ENCODE measurements at places on chromosomes 3 and 15.

DNA sequence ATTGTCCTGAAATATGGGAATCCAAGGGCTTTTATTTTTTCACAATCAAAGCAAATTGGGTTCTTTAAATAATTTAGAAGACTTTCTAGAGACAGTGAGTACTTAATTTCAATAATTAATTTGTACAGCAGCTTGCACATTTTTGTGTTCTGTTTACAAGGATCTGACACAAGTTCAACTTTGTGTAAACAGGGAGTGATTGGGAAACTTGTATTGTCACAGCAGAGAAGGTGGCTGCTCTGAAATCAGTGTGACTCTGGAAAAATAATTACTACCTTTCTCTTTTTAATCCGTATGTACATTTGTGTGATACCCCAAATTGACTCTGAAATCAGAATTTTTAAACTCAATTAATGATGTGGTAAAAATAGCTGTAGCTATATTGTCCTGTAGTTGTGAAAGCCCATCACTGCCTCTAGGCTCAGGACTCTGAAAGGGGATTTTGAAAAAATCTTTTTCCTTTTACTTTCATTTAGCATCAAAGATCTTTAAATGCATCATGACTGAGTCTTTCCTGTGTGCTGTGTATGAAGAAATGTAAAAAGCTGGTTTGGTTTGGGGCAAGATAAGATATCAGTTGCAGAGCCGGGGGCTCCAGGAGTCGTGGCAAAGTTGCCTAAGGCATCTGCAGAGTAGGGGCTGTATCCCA is 45.1 kb downstream of the MFSD1 start:
- no peak for DNase-seq

GRCh38 chr3:129942296-129942695 is 32.2 kb upstream of the TRH start:
- DNase-seq = no peak

DNA sequence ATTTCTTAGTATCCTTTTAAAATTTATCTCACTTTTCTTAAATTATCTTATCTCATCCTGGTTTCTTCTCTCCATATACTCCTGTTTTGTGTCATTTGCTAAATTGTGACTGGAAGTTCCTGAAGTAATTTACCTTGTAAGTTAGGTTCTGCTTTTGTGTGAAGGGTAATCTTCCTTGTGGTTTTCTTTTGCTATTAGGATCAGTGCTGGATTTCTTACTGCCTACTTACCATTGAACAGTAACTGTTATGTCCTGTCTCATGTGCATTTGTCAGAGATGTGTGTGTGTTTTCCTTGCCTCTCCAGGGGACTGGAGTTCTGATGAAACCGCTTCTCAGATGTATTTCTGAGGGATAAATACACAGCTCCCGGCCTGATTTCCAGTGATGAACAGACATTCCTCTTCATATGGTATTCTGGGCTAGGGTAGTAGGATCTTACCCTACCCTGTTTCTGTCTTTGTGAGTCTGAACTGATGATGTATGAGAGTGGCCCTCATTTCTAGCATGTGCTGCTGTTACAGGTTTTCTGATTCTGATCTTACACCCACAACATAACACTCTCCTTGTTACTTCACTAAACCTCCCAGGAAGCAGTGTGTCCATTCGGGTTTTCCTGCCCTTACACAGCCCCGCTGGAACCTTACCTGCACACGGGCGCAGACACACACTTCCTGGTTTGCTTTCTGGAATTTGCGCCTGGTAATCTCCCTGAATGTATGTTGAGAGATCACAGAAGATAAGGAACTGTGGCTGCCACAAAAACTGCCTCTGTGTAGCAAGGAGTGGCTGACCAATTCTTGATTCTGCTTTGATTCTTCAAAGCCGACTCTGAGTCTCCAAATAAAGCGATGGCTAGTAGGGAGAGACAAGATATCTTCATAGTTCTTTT is 14.7 kb downstream of the PAK2 start:
- DNase-seq = no peak

- DNase-seq = no peak
These were observed 10.8 kb downstream of the RAD54L2 start for GRCh38 chr3:51549311-51549710.

DNA sequence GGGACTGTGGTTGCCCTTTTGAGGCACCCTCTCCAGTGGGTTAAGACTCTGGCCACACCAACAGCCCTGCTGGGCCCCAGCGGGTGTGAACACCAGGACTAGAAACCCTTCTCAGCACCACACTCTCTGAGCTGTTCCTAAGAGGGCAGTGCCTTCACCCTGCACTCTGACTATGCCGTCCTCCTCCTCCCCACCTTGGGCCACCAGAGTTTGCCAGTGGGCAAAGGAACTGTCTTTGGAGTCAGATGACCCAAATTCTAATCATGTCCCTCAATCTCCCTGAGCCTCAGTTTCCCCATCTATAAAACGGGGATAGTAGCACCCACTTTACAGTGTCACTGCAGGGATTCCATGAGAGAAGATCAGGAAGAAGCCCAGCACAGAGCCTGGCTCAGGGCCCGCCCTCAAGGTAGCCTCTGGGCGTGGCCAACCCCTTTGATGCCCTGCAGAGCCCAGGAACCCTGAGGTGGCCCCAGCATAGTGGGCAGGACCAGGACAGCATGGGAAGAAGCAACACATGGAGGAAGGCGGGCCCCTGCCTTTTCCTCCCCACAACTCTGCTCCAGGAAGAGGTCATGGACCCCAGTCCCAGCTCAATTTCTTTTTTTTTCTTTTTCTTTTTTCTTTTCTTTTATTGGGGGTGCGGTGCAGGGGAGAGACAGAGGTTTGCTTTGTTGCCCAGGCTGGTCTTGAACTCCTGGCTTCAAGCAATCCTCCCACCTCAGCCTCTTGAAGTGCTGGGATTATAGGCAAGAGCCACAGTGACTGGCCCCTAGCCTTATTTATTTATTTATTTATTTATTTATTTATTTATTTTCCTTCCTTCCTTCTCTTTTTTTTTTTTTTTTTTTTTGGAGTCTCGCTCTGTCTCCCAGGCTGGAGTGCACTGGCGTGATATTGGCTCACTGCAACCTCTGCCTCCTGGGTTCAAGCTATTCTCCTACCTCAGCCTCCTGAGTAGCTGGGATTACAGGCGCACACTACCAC is 115.7 kb upstream of the LINGO1 start:
- no peak for DNase-seq

DNA sequence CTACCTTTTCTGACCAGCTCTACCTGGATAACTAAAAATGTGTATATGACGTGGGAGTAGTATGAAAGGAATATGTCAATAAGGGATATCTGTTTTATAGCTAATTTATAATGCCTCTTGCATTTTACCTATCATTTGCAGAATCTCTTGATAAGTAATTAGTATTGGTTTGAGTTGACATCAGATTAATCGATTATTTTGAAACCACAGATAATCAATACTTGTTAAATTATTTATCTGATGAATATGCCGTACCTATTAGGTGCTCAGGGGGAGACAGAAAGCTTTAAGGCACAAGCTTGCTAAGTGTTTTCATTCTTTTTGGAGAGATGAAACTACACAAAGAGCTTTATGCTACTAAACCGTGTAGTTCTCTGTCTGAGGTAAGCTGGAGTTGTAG is 24.3 kb downstream of the NR1D2 start:
- DNase-seq = no peak

DNA sequence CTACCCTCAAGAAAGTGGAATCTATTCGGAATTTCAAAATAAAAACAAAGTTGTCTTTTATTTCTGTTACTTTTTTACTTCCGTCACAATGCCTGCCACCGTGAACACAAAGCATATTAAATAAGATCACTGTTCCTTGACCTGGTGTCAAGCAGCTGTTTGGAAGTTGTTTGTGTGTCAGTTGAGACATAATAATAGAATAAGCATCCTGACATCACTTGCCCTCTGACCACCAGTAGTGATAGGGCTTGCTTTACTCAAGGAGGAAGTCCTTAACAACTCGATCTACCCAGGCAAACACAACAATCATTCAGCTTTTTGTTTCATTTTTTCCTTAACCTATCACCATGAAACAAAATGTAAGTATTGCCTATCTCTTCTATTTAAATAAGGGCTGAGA is 454.4 kb upstream of the RASGRP1 start:
- DNase-seq = no peak

DNA sequence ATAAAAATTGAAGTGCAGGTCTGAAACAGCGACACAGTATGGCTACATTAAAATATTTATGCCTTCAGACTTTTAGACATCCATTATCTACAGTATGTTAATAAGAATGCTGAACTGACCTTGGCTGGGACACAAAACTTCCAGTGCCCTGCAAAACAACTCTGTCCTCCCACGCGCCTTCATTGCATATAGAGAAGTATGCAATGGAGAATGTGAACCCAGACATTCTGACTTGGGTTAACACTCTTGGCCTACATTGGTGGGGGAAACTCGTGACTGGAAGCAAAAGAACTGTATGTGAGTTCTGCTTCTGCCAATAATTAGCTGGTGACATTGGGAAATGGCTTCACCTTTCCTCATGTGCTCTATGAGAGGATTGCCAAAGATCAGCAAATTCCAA is 110.5 kb upstream of the SLC24A5 start:
- DNase-seq = no peak

GRCh38 chr15:101328001-101328400 is 33.0 kb upstream of the SNRPA1 start:
- DNase-seq = no peak

- DNase-seq = no peak
These were observed 17.8 kb upstream of the MB21D2 start for GRCh38 chr3:192935441-192935840.

GRCh38 chr3:135261214-135261775 is 466.2 kb downstream of the EPHB1 start:
- DNase-seq = no peak

DNA sequence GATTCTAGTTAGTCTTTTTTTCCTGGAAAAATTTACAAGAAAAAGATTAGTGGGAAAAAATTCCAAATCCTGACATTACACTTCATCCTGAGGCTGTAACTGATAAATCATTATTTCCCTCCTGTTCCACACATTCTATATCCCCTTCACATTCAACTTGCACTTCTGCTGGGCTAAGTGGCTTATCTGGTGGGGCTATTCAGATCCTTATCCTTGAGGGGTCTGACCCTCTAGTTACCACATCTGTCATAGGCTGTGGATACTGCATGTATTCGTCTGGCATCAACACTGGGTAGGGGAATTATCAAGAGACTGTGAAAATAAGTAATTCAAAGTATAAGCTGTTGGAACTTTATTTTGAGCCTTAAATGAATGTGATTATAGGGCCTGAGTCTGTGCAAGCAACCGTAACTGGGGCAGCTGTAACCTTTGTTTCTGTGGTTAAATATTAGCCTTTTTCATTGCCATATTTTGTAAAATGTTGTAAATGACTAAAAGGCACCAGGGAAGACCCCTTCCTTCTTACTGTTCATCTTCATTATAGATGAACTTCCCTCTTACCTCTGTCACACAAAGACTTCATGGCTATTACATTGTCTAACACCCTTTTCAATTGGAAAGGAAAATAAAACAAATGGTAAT is 28.0 kb upstream of the TEX9 start:
- no peak for DNase-seq

DNA sequence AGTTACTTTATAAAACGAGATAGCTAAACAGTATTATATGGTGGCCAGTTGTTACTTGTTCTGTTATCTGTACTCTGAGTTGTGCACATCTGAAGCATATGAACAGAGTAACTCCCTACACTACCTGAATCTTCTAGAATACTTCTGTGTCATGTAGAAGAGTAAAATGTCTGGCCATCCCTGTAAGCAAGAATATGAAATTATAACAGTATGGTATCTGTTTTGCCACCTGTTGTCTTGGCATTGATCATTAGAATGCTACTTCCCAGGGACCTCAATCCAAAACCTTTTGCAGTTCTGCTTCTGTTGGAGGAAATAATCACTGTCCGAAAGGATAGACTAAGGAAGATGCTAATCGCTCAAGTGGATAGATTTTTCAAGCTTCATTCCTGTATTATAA is 1.9 kb downstream of the TEX9 start:
- DNase-seq = no peak

- DNase-seq = no peak
These were observed 9.6 kb upstream of the LIPH start for GRCh38 chr3:185561958-185562357.

GRCh38 chr15:48478581-48478980 is 147.4 kb downstream of the DUT start:
- no peak for DNase-seq

DNA sequence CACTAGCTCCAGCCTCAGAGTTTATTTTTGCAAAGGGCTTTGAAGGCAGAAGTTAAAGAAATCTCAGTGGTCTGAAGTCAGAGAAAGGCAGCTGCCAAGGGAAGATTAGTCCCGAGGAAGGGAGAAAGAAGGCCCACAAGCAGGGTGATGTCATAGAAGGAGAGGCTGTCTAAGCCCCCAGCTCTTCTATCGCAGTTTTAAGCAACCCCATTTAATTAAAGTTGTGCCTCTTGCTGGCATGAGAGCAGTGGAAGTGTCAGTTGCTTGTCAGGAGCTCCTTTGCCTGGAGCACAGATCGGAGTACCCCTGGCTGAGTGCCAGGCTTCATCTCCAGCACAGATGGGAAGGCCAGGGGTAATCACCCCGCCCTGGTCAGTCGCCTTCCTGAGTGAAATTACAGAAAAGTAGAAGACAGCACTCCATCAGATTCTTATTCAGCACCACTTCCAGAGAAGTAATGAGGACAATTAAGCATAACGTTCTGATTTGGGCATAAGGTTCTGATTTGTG is 530.7 kb downstream of the EPHB1 start:
- DNase-seq = no peak

DNA sequence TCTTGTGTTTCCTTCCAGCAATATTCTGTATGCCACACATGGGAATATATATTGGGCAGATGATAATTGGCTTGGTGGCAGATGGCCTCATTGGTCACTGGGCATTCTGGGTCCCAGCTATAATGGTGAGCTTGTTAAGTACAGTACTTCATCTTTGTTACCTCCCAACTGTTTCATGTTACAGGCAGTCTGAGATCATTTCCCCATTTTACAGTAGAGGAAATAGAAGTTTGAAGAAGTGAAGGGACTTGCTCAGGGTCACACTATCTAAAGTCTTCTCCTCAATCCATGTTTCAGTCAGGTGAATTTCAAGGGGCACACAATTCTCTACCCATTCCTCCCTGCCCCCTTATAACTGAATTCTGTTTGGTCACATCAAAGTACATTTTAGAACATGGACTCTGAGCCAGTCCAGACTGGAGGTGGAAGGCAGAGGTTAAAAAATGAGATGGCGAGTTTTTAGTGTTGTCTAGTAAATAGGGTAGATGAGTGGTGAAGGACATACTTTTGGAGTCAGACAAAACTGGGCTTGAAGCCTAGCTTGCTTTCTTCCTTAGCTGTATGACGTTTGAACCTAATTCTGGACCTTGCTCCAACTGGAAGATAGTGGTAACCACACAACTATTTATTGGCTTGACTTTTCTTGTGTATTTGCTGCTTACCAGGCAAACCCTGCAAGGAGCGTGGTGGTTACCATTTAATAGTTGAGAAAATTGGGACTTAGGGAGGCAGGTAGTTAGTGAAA is 2.5 kb downstream of the EEFSEC start:
- DNase-seq = no peak

GRCh38 chr3:123286308-123287023 is 84.7 kb downstream of the SEC22A start:
- DNase-seq = no peak

GRCh38 chr3:152365766-152366593 is 97.3 kb downstream of the MBNL1 start:
- DNase-seq = no peak

- no peak for DNase-seq
These were observed 163.8 kb downstream of the FBLN2 start for GRCh38 chr3:13712682-13713180.

GRCh38 chr3:143172795-143173145 is 53.2 kb downstream of the CHST2 start:
- DNase-seq = no peak

All from cortex of kidney (tissue), 1 donor.